ENCODE measurements at places on chromosomes 3 and 15.

DNA sequence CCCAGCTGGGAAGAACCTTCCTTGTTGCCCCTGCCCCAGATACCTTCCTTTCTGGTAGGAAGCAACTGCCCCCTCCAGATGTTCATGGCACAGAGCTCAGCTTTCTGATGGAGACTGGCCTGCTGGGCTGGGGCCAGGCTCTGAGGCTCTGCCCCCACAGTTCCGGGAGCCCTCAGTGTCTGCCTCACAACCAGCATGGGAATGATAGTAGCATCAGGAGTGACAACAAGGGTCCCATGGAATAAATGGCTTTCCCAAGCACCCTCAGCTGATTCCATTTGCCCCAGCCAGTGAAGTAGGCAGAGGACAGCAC is 65.6 kb upstream of the IQSEC1 start:
- no peak for DNase-seq

- DNase-seq: no peak
Measured at GRCh38 chr15:82933576-82933975, 18.9 kb downstream of the HOMER2 start.

DNA sequence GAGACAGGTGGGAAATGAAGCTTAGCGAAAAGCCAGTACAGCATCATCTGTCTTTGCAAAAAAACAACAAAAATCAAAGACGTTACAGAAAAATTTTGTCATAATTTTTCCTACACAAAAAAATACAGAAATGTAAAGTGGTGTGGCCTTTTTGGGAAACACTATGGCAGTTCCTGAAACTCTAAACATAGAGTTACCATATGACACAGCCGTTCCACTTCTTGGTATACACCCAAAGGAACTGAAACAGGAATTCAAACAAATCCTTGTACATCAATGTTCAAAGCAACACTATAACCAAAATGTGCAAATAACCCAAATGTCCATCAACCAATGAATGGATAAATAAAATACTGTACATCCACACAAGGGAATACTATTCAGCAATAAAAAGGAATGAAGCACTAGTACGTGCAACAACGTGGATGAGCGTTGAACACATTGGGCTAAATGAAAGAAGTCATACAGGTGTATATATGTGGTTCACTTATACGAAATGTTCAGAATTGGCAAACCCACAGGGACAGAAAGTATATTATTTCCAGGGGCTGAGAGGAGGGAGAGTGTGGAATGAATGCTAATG is 46.8 kb downstream of the GLB1 start:
- DNase-seq: no peak

DNA sequence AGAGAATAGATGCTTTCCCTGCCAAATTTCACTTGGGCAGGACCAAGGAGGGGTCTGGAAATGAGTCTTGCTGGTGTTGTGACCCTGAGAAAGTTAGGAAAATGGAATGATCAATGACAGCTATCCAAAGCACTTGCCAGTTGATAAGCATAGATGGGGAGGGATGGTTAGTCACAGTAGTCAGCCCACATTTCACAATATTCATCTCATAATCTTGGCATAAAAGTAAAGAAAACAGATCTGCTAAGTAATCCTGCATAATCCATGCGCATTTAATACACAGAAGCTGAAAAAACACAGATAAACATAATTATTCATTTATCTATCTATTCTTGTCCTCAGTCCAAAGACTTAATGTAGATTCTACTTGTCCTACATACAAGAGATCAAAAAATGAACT is 184.1 kb downstream of the ZIC4 start:
- no peak for DNase-seq

- DNase-seq: no peak
Measured at GRCh38 chr3:72894976-72895552, 7.2 kb downstream of the GXYLT2 start.

GRCh38 chr15:63277893-63278456 is 570 bp downstream of the APH1B start:
- DNase-seq: no peak

GRCh38 chr15:36406366-36406765 is 173.1 kb upstream of the CDIN1 start:
- no peak for DNase-seq

DNA sequence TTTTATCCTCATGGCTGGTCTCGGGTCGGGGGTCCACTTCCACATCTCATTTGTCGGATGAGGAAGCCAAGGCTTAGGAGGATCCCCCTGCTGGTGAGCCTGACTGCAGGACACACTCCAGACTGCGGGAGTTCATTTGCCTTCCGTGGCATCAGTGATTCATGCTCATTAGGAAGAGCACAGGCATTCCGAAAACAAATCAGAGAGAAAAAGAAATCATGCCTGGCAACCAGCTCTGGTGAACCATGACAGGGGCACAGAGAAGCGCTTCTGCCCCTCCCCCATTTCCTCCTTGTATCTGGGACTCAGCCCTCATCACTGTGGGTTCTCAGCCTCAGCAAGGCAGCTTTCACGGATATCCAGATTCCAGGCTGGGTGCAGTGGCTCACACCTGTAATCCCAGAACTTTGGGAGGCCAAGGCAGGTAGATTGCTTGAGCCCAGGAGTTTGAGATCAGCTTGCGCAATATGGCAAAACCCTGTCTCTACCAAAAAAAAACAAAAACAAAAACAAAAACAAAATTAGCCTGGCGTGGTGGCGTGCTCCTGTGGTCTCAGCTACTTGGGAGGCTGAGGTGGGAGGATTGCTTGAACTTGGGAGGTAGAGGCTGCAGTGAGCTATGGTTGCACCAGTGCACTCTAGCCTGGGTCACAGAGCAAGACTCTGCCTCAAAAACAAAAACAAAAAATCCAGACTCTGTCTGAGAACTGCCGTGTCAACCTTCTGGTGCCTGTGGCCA is 28.4 kb downstream of the IRAK2 start:
- DNase-seq: peak; percentile 58

- DNase-seq: no peak
Measured at GRCh38 chr3:40939741-40940130, 259.6 kb upstream of the CTNNB1 start.

DNA sequence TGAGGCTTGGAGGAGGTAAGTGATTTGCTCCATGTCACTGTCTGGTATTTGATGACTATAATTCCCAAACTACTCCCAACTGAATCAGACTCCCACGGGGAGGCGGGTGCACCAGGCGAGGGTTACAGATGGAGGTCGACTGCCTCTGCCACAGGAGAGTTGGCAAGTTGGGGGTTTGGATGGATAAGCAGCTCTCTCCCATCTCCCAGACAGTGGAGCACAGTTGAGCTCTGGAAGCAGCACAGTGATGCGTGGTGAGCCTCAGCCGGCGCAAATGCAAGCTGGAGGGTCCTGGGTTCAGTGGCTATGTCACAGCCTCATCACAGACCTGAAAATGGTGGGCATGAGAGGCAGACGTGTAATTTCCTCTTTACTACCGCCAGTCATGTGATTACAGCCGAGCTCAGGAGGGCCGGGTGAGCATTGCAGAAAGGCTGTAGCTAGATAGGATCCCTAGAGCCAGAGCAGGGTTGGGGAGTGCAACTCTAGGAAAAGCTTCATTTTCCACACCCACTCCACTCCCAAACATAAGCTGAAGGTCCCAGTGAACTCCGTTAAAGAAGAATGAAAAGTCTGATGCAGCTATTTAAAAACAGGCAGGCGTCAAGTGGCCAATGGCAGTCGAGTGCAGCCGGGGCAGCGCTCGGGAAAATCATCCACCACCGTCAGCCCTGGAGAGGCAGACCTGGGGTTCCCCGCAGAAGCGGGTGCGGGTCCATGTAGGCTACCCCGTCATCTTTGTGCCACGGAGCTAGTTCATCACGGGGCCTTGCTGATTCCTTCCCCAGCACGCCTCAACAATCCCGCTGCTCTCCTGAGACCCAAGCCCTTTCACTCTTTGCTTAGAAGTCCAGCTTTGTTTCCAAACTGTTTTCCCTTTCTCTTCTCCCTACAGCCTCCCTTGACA is 33.3 kb upstream of the VPS8 start:
- DNase-seq: no peak

GRCh38 chr15:67884514-67885174 is 44.8 kb upstream of the RNU6-1 start:
- peak; percentile 56 for DNase-seq

Measured in activated naive CD4-positive, alpha-beta T cell treated with anti-CD3 and anti-CD28 coated beads, Interleukin-2, amount 50 U/mL, for 16 hours (primary cell).